ENCODE measurements at places on chromosomes 2 and 18. TPM values are rescaled to one million over a fixed set of nuclear protein-coding genes. Genes with fewer than 3 reads are reported as not detected.

ADD2 gene
- total RNA-seq = 3.3 TPM

ERFE gene
- total RNA-seq = 1.5 TPM

NT5DC4 gene
- total RNA-seq = not detected

LTBP1 gene
- total RNA-seq = 15.4 TPM

EFR3B gene
- 2.0 TPM for total RNA-seq

EML6 gene
- total RNA-seq = 2.4 TPM

UGT1A10 gene
- not detected for total RNA-seq

HOXD4 gene
- total RNA-seq = 4.1 TPM

ZBTB14 gene
- total RNA-seq = 9.2 TPM

CHN1 gene
- 7.0 TPM for total RNA-seq
